NCI-H187 treated with DMSO at 0.1 percent for 48 hours (cell line): ENCODE measurements at places on chromosomes 1 and 21.

GRCh38 chr1:226047495-226047894 lies 15.0 kb upstream of the H3-3A start:
- no peak for DNase-seq

GRCh38 chr1:163774978-163775620 lies 453.3 kb downstream of the NUF2 start:
- no peak for DNase-seq

GRCh38 chr1:172446547-172446946 lies 2.7 kb upstream of the PIGC start:
- no peak for DNase-seq

DNA sequence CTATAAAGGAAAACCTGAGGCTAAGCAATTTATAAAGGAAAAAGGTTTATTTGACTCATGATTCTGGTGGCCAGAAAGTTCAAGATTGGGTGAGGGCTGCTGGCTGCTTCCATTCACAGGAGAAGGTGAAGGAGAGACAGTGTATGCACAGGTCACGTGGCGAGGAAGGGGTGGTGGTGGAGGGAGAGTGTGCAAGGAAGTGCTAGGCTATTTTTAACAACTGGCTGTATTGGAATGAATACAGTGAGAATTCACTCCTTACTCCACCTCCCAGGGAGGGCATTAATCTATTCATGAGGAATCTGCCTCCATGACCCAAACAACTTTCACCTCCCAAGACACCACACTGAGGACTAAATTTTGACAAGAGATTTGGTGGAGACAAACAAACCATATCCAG lies 51.0 kb downstream of the SYDE2 start:
- no peak for DNase-seq

- no peak for DNase-seq
Measured at GRCh38 chr1:246420300-246420699, 86.8 kb downstream of the SMYD3 start.

DNA sequence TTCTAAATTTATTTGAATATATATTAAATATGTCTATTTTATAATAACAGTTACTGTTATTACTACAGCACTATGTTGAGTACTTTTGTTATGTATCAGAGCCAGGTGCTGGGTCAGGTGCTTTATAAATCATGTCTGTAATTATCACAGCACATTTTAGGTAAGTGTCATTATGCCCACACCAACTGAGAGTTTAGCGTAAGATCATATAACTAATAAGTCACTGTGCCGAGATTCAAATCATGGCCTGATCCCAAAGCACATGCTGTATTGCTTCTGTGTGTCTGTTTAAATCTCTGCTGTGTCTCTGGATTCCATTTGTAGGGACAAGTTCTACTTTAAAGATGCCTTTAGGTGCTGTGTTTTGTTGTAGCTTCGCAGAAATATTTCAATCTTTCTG lies 1.9 kb downstream of the GPSM2 start:
- DNase-seq = no peak

DNA sequence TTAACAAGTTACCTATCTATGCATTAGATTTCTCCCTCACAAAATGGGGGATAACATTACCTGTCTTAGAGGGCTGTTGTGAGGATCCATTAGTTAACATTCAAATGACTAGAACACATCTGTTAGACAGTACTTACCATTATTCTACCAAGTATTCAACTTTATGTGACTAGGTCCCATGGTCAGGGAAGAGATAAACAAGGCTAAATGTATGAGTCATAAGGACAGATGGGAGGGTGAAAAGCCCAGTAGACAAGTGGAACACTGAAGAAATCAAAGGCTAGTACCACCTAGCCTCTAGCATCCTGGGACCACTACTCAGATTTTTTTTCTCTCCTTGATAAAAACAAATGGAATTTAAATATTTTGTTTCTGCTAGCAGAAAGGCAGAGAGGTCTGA lies 9.0 kb upstream of the VHLL start:
- no peak for DNase-seq

GRCh38 chr1:203402629-203403337 lies 51.9 kb upstream of the FMOD start:
- DNase-seq = no peak

DNA sequence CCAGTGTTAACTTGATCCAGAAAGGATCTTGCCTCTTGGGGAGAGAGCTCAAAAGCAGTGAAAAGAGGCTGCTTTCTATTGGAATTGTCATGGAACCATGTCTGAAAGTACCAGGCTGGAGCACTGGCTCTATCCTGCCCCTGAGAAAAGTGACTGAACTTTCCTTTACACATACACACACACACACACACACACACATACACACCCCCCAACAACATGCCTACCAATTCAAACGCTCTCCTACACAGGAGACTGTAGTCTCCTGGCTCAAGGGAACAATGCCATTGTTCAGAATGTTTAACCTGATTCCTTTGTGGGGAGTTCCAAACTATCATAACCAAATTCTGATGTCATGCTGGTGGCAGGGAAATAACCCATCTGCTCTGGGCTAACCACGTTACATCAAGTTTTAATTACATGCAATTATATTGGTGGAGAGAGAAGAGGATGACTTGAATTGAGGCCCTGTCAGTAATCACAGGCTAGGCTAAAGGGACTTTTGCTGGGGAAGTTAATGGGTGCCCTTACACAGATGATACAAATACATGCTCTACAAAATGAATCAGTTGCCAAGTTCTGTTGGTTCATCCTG lies 52.3 kb upstream of the DUSP10 start:
- no peak for DNase-seq

DNA sequence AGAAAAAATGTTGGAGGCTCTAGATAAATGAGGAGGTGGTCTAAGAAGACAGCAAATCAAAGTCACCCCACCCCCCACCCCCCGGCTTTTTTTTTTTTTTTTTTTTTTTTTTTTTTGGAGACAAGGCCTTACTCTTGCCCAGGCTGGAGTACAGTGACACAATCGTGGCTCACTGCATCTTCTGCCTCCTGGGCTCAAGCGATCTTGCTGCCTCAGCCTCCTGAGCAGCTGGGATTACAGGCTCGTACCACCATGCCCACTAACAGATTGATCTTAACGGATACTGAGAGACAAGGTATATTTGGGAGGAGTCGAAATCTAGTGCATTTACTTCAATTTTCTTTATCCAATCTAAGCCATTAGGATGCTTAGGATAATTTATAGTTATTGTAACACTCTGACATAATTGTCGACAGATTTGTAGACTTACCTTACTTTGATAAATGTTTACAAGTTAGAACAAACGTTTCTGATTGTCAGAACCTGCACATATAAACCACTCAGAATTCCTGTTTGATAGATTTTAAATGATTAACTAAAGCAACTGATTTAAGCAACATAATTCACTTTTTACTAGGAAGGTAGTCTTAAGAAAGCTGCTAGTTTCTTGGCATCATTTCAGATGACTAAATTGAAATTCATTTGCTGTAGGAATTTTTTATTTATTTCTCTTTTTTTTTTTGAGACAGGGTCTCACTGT lies 33.7 kb upstream of the NBL1 start:
- no peak for DNase-seq

DNA sequence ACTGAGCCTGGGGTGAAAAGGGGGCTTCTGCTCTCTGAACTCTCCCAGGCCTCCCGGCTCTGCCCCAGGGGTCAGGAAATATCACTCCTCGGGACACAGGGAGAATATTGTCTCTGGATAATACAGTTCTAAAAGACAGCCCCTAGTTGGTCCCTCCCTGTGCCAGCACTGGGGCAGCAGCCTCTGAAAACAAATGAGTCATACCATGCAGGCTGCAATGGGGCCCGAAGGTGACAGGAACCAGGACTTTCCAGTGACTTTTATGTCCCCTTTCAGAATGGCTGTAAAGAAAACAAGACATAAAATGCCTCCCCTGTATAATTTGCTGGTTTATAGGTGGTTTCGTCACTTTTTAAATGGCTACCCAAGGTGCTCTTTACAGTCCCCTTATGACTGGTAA lies 360.0 kb downstream of the NPHP4 start:
- DNase-seq = no peak

- no peak for DNase-seq
Measured at GRCh38 chr1:18673976-18674375, 43.3 kb downstream of the PAX7 start.

DNA sequence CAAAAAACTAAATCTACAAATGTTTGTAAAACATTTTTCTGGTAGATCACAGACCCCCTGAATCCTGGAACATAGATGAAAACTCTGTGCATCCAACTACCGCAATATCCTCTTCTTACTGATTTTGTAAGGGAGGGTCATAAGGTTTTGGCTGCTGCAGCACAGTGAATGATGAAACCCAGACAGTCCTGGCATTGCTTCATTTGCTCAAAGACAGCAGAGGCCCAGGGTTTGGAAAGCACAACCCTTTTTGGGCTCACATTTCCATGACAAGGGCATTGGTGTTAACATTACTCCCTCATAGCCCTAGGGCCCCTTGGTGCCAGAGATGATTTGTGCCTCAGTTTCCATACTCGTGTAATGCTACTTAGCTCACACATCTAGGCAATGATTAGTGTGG lies 51.2 kb downstream of the PLXNA2 start:
- no peak for DNase-seq

DNA sequence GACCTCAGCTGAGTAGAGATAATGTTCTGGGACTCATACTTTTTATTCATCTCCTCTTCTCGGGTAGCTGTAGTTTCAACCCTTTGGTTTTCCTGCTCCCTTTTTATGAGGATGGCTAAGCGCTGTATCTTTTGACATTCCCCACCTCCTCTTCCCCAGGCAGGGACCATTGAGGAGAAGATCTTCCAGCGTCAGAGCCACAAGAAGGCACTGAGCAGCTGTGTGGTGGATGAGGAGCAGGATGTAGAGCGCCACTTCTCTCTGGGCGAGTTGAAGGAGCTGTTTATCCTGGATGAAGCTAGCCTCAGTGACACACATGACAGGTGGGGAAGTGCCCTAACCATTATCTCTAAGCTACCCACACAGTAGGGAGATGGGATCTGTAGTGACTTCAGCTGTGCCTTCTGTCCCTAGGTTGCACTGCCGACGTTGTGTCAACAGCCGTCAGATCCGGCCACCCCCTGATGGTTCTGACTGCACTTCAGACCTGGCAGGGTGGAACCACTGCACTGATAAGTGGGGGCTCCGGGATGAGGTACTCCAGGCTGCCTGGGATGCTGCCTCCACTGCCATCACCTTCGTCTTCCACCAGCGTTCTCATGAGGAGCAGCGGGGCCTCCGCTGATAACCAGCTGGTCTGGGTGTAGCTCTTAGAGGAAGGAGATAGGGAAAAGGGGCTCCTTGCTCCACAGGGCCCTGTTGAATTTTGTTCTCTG lies 25.6 kb downstream of the LRRC41 start:
- no peak for DNase-seq

DNA sequence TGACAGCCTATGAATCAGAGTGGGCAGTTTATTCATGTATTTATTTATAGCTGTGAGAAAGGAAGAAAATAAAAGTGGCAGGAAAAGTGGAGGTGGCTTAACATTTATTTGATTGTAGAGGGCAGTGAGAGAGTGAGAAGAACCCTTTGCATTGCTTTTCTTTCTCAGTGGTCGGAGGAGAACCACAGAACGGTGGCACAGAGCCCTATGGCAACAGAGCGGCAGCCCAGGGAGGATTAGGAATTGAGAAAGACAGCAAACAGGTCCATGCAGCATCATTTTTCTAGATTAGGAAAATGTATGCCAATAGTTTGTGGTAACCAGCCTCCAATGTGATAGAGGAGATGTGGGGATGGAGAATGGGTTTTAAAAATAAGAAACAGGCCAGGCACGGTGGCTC lies 53.1 kb downstream of the NMNAT2 start:
- DNase-seq = no peak

DNA sequence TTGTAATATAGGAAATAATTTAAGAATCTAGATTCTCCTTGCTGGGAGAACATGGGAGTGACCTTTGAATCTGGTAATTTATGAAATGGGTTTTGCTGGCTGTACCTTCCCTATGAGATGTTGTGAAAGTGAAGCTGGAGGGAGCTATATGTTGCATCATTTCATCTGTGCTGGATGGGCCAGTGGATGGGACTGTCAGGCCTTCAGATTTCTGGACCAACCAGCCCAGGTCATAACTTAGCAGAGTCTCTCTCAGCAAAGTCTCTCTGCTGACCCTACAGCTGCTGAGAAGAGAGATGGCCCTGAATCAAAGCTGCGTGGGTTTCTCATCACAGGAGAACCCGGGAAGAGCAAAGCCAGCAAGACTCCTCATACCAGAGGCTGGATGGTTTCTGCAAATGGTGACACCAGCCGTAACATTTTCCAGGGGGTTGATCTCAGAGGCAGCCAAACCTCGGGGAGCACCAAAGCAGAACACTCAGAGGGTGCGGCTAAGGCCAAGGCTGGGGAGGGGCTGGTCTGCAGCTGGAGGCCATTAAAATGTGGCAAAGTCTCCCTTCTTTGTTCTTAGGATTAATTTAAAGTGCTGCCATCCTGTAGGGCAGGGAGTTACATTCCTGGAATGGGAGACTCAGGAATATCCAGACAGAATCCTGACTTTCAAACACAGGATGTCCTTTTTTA lies 18.2 kb upstream of the PTGFRN start:
- no peak for DNase-seq

- DNase-seq = no peak
Measured at GRCh38 chr1:153818876-153819275, 43.7 kb downstream of the SLC27A3 start.

GRCh38 chr1:48571303-48571987 lies 99.4 kb upstream of the SPATA6 start:
- no peak for DNase-seq

DNA sequence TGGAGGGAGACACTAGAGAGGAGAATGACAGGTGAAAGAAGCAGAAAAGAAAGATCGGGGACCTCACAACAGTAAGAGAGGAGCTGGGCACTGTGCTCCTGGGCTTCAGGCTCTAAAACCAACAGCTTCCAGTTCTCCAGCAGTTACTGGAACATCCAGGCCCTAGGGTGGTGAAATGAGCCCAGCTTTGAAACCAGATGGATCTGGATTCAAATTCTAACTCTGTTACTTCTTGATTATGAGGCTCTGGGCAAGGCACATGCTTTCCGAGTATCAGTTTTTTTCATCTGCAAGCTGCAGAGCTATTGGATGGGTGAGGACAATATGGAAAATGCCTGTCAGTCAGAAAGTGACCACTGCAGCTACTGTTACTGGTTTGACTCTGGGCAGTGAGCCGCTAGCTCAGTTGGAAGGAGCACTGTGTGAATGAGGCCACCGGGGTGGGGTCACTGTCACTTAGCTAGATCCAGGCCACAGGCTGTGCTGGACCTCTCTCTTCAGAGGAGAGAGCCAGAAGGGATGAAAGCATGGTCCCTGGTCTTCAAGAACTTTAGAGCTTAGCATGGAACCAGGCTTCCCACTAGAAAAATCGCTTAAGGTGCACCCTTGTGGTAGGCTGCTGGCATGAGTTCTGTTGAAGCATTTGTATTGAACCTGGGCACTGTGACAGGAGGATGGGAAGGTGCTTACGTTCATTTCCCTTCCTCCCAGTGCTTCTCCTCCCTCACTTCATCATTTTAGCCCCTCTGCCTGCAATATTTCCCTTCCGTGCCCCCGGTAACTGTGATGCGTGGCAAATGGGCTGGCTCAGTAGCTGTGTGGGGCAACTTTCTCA lies 12.2 kb downstream of the PLEKHO1 start:
- DNase-seq = no peak
